ENCODE measurements at places on chromosomes 2 and 18. TPM values are rescaled to one million over a fixed set of nuclear protein-coding genes. Genes with fewer than 3 reads are reported as not detected.

GRCh38 chr2:169438466-169439072 lies 40.7 kb upstream of the BBS5 start:
- no peak overlapping the region for H3K4me3 ChIP-seq
- H3K36me3 ChIP-seq, result no peaks in the 10 kb centered on the region
- no peaks in the 10 kb centered on the region for H3K27me3 ChIP-seq
- H3K4me1 ChIP-seq, result no peaks in the 10 kb centered on the region

- DNase-seq, result no peak
- no peak overlapping the region for H3K27ac ChIP-seq
- no peaks in the 10 kb centered on the region for H3K4me1 ChIP-seq
- H3K36me3 ChIP-seq, result no peaks in the 10 kb centered on the region
- no peak overlapping the region for H3K4me3 ChIP-seq
- H3K27me3 ChIP-seq, result no peaks in the 10 kb centered on the region
These were observed 43.5 kb upstream of the ITSN2 start for GRCh38 chr2:24403832-24404212.

- no peaks in the 10 kb centered on the region for H3K4me1 ChIP-seq
- no peak overlapping the region for H3K4me3 ChIP-seq
- no peaks in the 10 kb centered on the region for H3K27me3 ChIP-seq
- H3K27ac ChIP-seq, result no peak overlapping the region
- DNase-seq, result no peak
- H3K36me3 ChIP-seq, result peaks cover 61% of the 10 kb centered on the region
These were observed 36.2 kb downstream of the THADA start for GRCh38 chr2:43559391-43560230.

GRCh38 chr2:9484533-9484932 lies 10.2 kb downstream of the IAH1 start:
- H3K4me3 ChIP-seq, result no peak overlapping the region
- no peak for DNase-seq
- H3K36me3 ChIP-seq, result peaks cover 96% of the 10 kb centered on the region

- peaks cover 51% of the 10 kb centered on the region for H3K27me3 ChIP-seq
- H3K4me1 ChIP-seq, result no peaks in the 10 kb centered on the region
These were observed 1.8 kb downstream of the SLC5A7 start for GRCh38 chr2:107988108-107988507.

DNA sequence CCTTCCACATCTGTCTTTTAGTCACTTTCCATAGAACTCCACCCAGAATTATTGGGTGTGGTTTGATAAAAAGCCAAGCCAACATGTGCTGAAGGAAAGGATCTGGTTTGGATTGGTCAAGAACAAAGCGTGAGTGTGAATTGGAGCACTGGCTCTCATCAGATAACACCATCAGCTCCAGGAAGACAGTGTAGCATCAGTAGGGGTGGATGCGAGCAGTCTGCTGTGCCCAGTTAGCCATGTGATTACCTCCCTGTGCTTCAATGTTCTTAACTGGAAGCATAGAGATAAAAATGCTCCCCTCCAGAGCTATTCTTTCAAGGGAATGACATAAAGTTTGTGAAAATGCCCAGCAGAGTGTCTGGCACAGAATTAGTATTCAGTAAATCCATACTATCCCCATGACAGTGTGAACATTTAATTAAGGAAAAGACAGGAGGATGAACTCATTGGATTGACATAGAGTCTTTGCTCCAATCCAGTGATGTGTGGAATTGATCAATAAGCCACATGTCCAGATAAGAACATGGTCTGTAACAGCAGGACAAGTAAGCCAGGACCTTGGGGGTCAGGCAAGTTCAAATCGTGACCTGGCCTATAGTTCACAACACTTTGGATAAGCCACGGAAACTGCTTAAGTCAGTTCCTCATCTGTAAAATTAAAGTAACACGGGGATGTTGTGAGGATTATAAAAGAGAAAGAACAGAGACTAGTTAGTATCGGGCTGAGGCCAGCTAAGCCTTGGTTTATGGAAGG lies 68.0 kb downstream of the FAM124B start:
- H3K27ac ChIP-seq, result no peak overlapping the region
- H3K4me1 ChIP-seq, result no peaks in the 10 kb centered on the region
- H3K4me3 ChIP-seq, result no peak overlapping the region
- no peak for DNase-seq
- H3K36me3 ChIP-seq, result no peaks in the 10 kb centered on the region

DNA sequence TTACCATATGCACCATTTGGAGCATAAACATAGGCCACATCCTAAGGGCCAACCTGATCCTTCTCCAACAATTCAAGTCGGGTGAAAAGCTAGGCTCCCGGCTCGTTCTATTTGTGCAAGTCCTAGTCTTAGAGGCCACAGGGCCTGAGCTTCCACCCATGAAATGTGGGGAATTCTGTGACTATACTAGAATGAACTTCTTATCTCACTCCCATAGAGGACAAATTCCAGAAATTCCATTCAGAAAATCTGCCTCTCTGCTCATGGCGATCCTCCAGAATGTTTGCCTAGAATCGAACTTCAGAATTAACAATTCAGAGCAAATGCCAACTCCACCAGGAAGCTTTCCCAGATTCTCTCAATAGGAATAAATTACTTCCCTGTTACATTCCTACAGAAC lies 187.9 kb downstream of the BCL11A start:
- H3K36me3 ChIP-seq, result no peaks in the 10 kb centered on the region
- H3K27ac ChIP-seq, result peak overlapping the region; percentile 61
- H3K4me1 ChIP-seq, result peaks cover 79% of the 10 kb centered on the region

DNA sequence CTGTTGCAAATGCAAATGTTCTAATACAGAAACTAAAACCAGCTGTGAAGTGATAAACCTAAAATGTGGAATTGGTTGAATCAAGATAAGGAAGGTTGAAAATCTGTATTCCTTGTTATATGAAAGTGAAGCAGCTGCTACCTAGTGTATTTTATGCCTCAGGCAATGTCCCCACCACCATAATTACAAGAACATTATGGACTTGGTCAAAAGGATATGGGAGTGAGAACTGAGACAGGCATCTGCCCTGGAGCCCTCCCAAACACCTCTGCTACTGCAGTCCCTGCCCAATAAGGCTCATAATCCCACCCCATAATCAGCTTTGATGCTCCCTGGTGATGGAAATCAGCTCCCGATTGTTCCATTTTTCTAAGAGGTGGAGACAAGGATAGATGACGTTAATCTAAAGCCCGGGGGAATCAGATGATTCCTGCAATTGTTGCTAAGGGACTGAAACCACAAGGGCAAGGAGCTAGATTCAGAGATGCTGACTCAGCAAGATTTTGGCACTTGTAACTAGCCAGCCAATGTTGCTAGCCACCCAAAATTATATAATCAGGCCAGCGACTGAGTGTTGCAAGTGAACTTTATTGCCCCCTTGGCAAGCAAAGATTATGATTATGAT lies 69.5 kb downstream of the EVA1A start:
- no peaks in the 10 kb centered on the region for H3K27me3 ChIP-seq
- DNase-seq, result no peak
- no peaks in the 10 kb centered on the region for H3K36me3 ChIP-seq
- no peak overlapping the region for H3K27ac ChIP-seq
- no peak overlapping the region for H3K4me3 ChIP-seq

DNA sequence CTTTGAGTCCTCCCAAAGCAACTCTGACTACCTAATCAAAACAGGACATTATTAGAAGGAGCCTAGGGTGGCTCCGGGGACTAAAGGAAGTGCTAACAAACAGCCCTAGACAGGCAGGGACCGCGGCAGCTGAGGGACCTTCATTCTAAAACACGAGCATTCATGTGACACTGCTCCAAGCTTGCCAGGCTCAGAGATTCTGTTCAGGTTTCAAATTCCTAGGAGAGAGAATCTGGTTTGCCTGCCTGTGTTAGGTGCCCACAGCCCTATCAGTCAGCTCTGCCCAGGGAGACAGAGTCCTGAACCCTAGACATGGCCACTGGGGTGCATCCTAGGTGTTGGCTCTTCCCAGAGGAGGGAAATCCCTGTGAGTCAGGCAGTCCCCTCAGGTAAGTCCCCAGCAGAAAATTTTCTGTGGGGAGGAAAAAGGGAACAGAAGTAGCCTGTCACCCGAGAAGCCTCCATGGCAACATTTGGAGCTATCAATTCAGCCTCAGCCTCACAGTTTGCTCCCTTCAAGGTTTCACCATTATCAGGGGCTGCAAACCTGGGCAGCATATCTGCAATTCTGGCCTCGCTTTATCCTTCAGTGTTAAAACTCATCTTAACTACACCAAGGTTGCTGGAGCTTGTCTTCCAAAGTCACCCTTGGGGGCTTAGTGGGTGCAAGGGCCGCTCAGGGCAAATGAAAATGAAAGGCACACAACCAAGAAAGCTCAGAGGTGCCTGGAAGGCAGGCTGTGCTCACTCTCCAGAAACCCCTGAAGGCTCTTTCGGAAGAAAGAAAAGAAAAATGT lies 28.6 kb downstream of the PCBP1 start:
- no peak overlapping the region for H3K4me3 ChIP-seq
- peaks cover 52% of the 10 kb centered on the region for H3K4me1 ChIP-seq
- peak overlapping the region; percentile 49 for H3K27ac ChIP-seq
- DNase-seq, result peak; percentile 79

- no peaks in the 10 kb centered on the region for H3K4me1 ChIP-seq
- DNase-seq, result no peak
These were observed 192.3 kb upstream of the OSR1 start for GRCh38 chr2:19550750-19551149.

DNA sequence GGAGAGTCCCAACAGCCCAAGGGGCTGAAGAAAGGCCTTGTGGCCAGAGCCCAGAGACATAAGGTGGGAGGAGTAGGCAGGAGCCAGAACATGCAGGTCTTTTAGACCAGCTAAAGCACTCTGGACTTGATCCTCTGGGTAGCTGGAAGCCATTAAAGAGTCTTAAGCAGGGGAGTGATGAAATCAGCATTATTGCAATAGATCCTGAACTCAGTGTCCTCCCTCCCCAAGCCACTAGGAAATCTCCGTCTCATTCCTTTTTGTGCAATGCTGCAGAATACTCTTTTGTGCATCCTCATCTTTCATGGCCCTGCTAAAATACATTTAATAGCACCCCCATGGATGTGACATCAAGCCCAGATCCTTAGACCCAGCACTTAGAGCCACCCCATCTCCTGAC lies 58.6 kb upstream of the ZCCHC2 start:
- peaks cover 9% of the 10 kb centered on the region for H3K4me1 ChIP-seq
- no peak overlapping the region for H3K27ac ChIP-seq
- no peak for DNase-seq
- H3K27me3 ChIP-seq, result no peaks in the 10 kb centered on the region

GRCh38 chr2:180524499-180524898 lies 455.9 kb upstream of the UBE2E3 start:
- H3K27ac ChIP-seq, result no peak overlapping the region
- H3K27me3 ChIP-seq, result no peaks in the 10 kb centered on the region
- H3K36me3 ChIP-seq, result no peaks in the 10 kb centered on the region
- DNase-seq, result no peak

- no peaks in the 10 kb centered on the region for H3K27me3 ChIP-seq
- no peaks in the 10 kb centered on the region for H3K4me1 ChIP-seq
- no peak overlapping the region for H3K27ac ChIP-seq
- no peaks in the 10 kb centered on the region for H3K36me3 ChIP-seq
These were observed 19.2 kb downstream of the PTGR3 start for GRCh38 chr18:75189696-75190095.

DNA sequence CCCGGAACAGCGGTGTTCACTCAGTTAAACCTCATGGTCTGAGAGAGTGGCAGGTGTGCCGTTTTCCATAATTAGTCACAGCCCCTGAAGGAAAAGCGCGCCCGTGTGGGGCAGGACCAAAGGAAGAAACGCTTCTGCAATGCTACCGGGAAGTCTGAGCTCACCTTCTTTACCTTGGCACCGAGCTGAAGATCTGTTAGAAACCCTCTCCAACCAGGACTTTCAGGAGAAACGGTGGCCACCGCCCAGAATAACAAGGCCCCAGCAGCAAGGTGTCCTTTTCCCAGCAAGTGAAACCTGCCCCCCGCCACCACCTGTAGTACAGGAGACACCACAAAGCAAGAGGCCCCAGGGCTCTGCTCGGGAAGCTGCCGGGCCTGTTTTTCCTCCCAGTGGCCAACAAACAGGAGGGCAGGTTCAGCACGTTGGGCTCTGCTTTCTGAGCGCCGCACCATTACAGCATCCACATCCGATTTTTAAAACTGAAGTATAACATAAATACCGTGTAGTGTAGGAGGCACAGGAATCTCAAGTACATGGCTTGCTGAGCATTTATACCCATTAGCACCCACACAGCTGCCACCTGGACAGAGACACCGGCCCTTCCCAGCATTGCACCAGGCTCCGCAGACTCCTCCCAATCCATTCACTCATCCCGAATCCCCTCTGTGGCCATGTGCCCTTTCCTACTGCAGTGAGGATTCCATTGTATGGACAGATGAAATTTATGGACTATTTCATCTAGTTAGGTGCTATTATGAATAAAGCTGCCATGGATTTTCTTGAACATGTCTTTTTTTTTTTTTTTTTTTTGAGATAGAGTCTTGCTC lies 121.8 kb upstream of the RIOK3 start:
- DNase-seq, result no peak
- no peaks in the 10 kb centered on the region for H3K4me1 ChIP-seq
- no peaks in the 10 kb centered on the region for H3K27me3 ChIP-seq
- H3K36me3 ChIP-seq, result no peaks in the 10 kb centered on the region
- no peak overlapping the region for H3K4me3 ChIP-seq

- no peak overlapping the region for H3K4me3 ChIP-seq
- no peak overlapping the region for H3K27ac ChIP-seq
- no peaks in the 10 kb centered on the region for H3K4me1 ChIP-seq
- H3K36me3 ChIP-seq, result no peaks in the 10 kb centered on the region
These were observed 23.4 kb downstream of the MTX2 start for GRCh38 chr2:176292608-176293007.

GRCh38 chr18:5630057-5630899 lies 86.5 kb upstream of the EPB41L3 start:
- H3K4me1 ChIP-seq, result peaks cover 26% of the 10 kb centered on the region
- H3K27ac ChIP-seq, result peak overlapping the region; percentile 50
- peak; percentile 80 for DNase-seq
- no peaks in the 10 kb centered on the region for H3K36me3 ChIP-seq
- peak overlapping the region; percentile 78 for H3K4me3 ChIP-seq
- H3K27me3 ChIP-seq, result peaks cover 76% of the 10 kb centered on the region

DNA sequence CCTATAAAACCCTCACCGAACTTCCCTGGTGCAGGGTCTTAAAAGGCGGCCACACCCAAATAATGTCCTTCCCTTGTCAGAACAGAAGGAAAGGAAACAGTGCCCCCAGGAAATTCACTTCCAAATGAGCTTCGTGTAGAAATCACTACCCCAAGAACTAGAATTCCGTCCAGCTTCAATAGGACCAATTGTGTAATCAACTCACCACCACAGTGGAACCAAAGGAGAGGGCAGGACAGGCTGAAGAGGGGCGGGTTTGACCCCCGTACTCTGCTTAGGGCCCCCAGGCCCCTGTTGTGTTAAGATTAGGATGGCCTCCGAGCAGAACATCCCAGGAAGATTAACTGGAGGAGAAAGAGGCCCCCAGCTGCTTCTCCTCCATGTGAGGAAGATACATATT lies 24.1 kb downstream of the GPR35 start:
- no peaks in the 10 kb centered on the region for H3K4me1 ChIP-seq
- DNase-seq, result no peak
- H3K27me3 ChIP-seq, result no peaks in the 10 kb centered on the region
- no peak overlapping the region for H3K27ac ChIP-seq
- H3K36me3 ChIP-seq, result no peaks in the 10 kb centered on the region
- no peak overlapping the region for H3K4me3 ChIP-seq

The KDSR gene
- total RNA-seq, result 33.2 TPM

The TMEM178A gene
- total RNA-seq, result 0.49 TPM

The IL1R2 gene
- 24.5 TPM for total RNA-seq

The ABCG8 gene
- not detected for total RNA-seq

The NTSR2 gene
- not detected for total RNA-seq

The SLC20A1 gene
- 80.1 TPM for total RNA-seq

The DHRS9 gene
- total RNA-seq, result 3.0 TPM

The ANKRD30B gene
- total RNA-seq, result 0.13 TPM

The SLC4A5 gene
- total RNA-seq, result 5.8 TPM

The PDCD1 gene
- total RNA-seq, result 6.7 TPM

The KCNK3 gene
- total RNA-seq, result 2.9 TPM

The UGT1A4 gene
- total RNA-seq, result not detected

The PDE1A gene
- total RNA-seq, result 3.3 TPM
